NCI-H1694 (cell line): ENCODE measurements at places on chromosomes 3 and 15.

DNA sequence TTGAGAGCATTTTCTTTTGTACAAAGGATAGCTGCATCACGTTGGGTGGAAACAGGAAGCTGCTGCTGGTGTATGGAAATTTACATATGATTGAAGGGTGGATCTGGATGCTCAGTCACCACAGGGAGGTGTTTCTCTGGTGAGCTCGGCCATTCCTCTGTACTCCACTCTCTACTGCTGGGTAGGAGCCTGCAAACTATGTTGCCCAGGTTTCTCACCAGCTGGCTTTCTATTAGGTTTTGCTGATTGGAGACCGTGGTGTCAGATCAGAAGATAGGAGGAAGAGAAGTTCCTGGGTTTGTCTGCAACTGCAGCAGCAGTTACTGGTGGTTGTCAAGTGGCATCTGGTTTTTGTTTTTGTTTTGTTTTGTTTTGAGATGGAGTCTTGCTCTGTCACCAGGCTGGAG is 61.7 kb downstream of the TAMM41 start:
- DNase-seq: no peak

- DNase-seq: no peak
Measured at GRCh38 chr15:42239528-42240182, 31.6 kb upstream of the VPS39 start.

GRCh38 chr3:74606996-74607395 is 7.5 kb downstream of the CNTN3 start:
- no peak for DNase-seq

GRCh38 chr15:82146990-82147461 is 101.2 kb upstream of the MEX3B start:
- DNase-seq: no peak

- no peak for DNase-seq
Measured at GRCh38 chr3:9316881-9317361, 45.9 kb upstream of the THUMPD3 start.

GRCh38 chr15:64985366-64986033 is 4.2 kb downstream of the SPG21 start:
- no peak for DNase-seq

DNA sequence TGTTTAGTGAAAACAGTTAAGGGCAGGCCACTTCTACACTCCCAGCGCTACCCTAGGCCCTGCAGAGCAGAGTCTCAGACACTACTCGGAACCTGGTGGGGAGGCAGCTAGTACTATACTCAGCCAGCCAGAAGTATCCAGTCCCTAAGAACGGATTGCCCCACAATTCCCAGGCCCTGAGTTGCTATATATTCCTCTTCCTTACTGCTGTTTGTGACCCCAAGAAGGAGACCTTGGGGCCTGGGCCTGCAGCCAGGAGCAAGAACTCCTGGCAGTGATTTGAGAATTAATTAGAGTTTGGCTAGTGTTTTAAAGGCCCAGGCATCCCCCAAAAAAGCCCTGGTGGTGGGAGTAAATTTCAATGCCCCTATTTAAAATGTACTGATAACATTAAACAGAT is 87.7 kb downstream of the RBPMS2 start:
- no peak for DNase-seq

DNA sequence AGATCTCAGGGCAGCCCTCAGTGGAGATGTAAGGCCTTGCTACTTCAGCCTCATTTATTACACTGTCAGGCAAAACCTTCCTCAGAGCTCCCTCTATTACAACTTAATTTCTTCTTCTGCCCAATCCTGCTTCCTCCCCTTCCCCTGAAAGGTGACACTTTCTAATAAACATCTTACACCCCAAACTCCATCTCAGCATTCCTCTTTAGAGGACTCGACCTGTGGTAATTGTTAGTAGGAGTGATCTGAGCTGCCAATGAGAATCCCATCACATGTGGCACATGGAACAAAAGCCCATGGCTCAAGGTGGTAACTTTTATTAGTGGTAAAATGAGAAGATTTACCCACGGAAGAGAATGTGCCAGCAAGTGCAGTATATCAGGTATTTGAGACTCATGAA is 29.8 kb downstream of the DTWD1 start:
- no peak for DNase-seq
